ENCODE measurements at places on chromosomes 3 and 15. TPM values are rescaled to one million over a fixed set of nuclear protein-coding genes. Genes with fewer than 3 reads are reported as not detected.

DNA sequence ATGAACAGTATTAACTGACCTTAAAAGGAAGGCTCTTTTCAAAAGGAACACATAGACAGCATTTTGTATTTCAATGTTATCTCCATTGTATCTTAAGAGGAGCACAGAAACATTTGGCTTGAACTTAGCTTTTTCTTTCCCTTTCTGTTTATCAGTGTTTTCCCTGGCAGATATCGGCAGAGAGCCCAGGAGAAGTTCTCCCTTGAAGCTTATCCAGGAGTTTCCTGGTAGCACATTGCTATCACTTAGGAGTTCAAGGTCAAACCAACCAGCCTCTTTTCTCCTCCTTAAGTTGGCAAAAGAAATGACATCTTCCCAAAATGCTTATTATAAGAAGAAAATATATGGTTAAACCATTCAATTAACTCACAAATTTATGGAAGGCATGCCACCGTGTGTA is 344.6 kb upstream of the UBE2E2 start:
- DNase-seq, result no peak

- DNase-seq, result no peak
These were observed 144.6 kb upstream of the TBL1XR1 start for GRCh38 chr3:177341736-177342419.

The MUSTN1 gene
- polyA plus RNA-seq, result 3.4 TPM

The CHRNB4 gene
- not detected for polyA plus RNA-seq

The C2CD4A gene
- polyA plus RNA-seq, result not detected

- no peak for DNase-seq
These were observed 20.6 kb downstream of the GPR15 start for GRCh38 chr3:98552232-98553020.

DNA sequence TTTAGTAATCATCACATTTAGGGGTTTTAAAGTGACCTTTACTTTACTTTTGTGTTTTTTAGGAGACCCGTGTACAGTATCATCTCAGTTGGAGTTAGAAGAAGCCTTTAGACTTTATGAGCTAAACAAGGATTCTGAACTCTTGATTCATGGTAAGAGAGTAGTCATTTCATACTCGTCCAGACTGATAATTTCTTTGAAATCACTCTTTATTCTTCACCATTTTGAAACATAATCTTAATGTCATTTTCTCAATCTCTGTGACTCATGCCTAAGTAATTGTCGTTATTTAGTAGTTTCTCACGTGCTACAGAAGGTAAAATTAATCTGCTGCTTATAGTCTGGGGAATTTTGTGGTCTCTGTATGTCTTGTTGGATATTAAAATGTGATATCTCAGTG is 37.7 kb downstream of the PRKCI start:
- no peak for DNase-seq
